ENCODE measurements at places on chromosomes 6 and 20. TPM values are rescaled to one million over a fixed set of nuclear protein-coding genes. Genes with fewer than 3 reads are reported as not detected.

DNA sequence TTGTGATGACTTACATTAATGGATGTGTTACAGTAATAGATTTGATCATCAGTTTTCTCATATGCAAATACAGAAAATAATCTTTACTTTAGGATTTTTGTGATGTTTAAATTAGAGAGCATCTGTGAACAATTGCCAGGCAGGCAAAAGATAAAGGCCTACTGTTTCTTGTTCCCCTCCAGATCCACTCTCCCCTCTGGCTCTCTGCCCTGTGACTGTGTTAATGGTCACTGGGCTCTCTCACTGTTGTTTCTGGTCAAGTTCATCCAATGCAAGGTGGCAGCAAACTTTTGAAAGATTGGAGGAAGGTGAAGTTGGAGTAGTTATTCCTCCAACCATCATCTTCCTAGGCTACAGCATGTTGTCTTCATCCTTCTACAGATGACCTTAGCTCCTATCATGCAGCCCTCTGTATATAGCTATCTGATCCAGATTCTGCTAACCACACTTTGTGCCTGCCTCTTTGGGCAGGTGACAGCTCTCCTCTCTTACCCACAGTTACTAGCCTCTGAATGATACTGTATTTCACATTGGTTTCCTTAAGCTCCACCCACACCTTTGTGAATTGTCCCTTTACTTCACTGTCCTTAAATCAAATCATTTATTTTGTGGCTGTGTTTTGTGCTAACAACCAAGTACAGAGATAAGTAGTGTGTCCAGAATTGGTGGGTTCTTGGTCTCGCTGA lies 48.9 kb upstream of the ARG1 start:
- no peak for DNase-seq

- peak; percentile 56 for DNase-seq
These were observed 44.0 kb downstream of the EFCAB8 start for GRCh38 chr20:32902456-32903420.

GRCh38 chr6:5990786-5991185 lies 15.9 kb downstream of the NRN1 start:
- no peak for DNase-seq

Gene EBF4
- 0.09 TPM for total RNA-seq

Gene HAO1
- total RNA-seq = not detected

DNA sequence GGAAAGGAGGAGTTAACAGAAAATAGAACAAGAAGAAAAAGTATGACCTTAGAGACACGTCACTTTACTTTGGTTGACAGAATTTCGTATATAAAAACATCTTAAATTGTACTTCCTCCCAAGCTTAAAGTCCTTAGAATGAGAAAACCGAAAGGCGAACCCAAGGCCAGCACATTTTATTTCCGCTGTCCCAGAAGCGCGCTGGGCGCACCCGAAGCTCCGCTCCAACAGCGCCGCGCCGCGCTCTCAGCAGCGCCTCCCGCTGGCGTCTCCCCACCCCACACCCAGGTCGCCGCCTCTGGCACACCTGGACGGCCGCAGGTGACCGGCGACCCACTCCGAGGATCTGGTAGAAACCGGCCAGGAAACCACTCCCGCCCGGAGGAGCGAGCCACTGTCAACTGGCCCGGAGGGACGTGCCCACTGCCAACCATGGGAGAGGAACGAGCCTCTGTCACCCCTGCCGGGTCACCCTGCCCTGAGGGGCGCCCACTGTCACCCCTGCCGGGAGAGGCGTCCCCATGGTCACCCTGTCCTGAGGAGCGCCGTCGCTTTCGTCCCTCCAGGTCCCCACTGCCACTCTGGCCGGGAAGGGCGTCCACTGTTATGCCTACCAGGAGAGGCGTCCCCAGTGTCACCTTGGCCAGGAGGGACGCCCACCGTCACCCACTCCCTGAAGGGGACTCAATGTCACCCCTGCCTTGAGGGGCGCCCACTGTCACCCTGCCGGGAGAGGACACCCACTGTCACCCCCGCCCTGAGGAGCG lies 824 bp downstream of the MPC1 start:
- DNase-seq = peak; percentile 56

DNA sequence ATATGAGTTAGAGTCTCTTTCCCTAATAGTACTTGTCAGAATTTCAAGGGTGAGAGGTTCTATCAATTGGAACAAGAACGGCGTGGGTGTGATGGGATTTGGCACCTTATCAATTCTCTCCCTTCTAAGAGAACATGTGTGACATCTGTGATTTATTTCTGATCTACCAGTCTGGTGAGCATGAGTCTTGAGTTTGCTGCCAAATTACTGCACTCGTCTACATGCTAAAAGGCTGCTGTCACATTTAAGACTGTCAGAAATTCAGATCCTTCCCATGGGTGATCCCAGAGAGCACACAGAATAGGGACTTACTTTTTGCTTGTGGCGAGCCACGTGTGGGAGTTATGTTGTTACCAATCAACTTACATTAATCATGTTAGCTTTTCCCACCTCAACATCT lies 370.2 kb upstream of the SASH1 start:
- no peak for DNase-seq

GRCh38 chr20:41154436-41155176 lies 17.3 kb downstream of the PLCG1 start:
- DNase-seq = peak; percentile 37

All from fibroblast of the aortic adventitia (primary cell).